ENCODE measurements at places on chromosomes 5 and 9. TPM values are rescaled to one million over a fixed set of nuclear protein-coding genes. Genes with fewer than 3 reads are reported as not detected.

Gene TLX3
- total RNA-seq = 0.15 TPM

Gene SHISAL2B
- total RNA-seq = not detected

Gene F2RL1
- total RNA-seq = 2.8 TPM

Gene CEMIP2
- total RNA-seq = 7.1 TPM

- no peaks in the 10 kb centered on the region for H3K27me3 ChIP-seq
- H3K36me3 ChIP-seq = no peaks in the 10 kb centered on the region
- no peak overlapping the region for H3K27ac ChIP-seq
- no peak overlapping the region for H3K4me3 ChIP-seq
These were observed 16.1 kb downstream of the ZNF608 start for GRCh38 chr5:124730381-124730780.

- no peaks in the 10 kb centered on the region for H3K27me3 ChIP-seq
- no peaks in the 10 kb centered on the region for H3K36me3 ChIP-seq
- DNase-seq = no peak
- no peak overlapping the region for H3K27ac ChIP-seq
- no peaks in the 10 kb centered on the region for H3K4me1 ChIP-seq
- no peak overlapping the region for H3K4me3 ChIP-seq
These were observed 37.4 kb downstream of the C9orf50 start for GRCh38 chr9:129583308-129584038.

- H3K4me1 ChIP-seq = peaks cover 29% of the 10 kb centered on the region
- H3K36me3 ChIP-seq = no peaks in the 10 kb centered on the region
These were observed 177.0 kb downstream of the DCP2 start for GRCh38 chr5:113153512-113154097.

DNA sequence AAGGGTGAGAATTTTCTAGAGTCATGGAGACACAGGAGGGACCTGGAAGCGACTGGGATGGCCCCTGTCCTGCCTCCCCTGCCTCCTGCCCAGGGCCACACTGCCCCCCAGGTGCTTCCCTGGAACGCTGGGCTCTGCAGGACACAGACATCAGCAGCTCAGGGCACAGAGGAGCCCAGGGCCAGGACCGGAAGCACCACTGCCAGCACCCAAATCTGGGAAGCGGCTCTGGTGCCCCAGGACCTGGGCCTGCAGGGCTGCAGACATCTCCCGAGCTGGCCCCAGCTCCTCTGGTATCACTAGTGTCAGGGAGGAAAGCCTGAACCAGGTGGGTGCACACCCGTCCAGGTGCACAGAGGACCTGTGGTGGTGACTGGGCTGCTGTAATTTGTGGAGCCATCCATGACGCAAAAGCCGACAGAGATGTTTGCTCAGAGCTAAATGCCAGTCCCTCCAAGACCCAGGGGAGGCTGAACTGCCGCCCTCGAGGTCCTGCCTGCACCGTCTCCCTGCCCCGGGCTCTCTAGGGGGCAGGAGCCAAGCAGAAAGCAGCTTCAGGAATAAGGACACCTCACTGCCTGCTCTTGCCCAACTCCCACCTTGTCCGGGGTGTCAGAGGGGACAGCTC is 46.0 kb upstream of the SIMC1 start:
- DNase-seq = no peak
- no peak overlapping the region for H3K4me3 ChIP-seq
- H3K36me3 ChIP-seq = no peaks in the 10 kb centered on the region
- no peaks in the 10 kb centered on the region for H3K27me3 ChIP-seq
- no peak overlapping the region for H3K27ac ChIP-seq

- H3K27me3 ChIP-seq = no peaks in the 10 kb centered on the region
- H3K4me1 ChIP-seq = no peaks in the 10 kb centered on the region
- no peaks in the 10 kb centered on the region for H3K36me3 ChIP-seq
- no peak overlapping the region for H3K4me3 ChIP-seq
- DNase-seq = no peak
These were observed 218.1 kb upstream of the TRIM32 start for GRCh38 chr9:116468793-116469527.

DNA sequence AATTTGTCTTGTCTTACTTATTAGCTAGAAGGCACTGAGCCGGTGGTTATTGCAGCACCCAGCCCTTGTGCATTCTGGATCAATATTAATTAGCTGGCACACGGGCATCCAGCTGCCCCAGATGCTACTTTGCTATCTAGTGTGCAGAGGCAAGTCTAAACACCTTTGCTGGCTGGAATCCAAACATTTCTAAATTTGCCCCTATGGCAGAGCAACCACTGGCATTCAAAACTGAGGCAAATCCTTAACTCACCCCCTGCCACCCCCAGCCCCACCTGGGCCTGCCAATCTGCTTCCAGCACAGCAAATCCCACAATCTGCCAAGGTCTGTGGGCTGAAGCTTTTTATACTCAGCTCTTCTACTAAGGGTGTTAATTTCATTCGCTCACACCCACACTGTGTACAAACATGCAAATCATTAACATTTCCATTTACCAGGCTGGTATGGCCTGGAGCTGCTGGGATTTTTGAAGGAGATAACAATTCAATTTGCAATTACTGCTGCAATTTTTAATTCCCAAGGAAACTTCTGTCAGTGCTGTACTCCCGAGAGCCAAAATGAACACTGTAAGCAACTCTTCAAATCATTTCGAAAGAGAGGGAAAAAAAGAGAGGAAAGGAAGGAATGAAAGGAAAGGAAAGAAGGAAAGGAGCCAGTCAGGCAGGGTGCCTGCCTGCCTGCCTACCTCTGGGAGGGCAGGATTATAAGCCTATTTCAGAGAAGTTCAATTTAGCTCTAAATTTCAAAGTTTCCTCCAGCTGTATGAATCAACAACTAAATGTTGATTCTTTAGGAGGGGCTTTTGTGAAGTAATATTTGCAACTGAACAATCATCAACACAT is 35.5 kb downstream of the RAPGEF1 start:
- DNase-seq = no peak
- peak overlapping the region; percentile 55 for H3K4me3 ChIP-seq
- H3K27ac ChIP-seq = peak overlapping the region; percentile 78
- H3K4me1 ChIP-seq = peaks cover 50% of the 10 kb centered on the region
- no peaks in the 10 kb centered on the region for H3K27me3 ChIP-seq
- H3K36me3 ChIP-seq = no peaks in the 10 kb centered on the region

DNA sequence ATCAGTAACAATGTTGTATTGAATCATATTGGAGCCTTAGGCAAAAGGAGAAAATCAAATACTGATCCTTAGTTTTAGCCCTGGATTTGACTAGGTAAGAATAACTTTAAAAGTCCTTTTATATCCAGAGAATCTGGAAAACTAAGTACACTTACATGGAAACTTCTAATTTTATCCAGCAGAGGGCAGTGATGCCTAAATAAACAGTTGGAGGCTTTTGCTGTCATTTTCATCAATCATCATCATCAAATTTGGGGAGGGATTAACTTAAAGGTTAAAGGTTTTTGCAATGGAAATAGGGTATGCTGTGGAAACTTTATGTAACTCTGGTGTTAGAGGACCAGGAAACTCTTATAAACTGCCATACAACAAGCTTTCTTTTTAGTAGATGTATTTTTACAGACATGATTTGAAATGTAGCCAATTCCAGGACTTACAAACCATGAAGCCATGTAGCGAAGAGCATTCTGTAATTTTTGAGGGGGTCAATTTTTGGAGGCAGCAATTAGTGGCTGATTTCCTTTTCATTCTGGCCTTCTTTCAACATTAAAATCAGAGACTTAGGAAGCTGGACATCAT is 112.7 kb downstream of the OSTF1 start:
- peaks cover 3% of the 10 kb centered on the region for H3K4me1 ChIP-seq
- no peaks in the 10 kb centered on the region for H3K27me3 ChIP-seq

- H3K36me3 ChIP-seq = peaks cover 17% of the 10 kb centered on the region
- H3K27me3 ChIP-seq = no peaks in the 10 kb centered on the region
- H3K4me1 ChIP-seq = peaks cover 54% of the 10 kb centered on the region
- no peak overlapping the region for H3K27ac ChIP-seq
- H3K4me3 ChIP-seq = peak overlapping the region; percentile 12
- DNase-seq = no peak
These were observed 14.1 kb downstream of the TCF7 start for GRCh38 chr5:134128648-134128995.

- DNase-seq = no peak
- no peaks in the 10 kb centered on the region for H3K36me3 ChIP-seq
- H3K4me1 ChIP-seq = peaks cover 3% of the 10 kb centered on the region
- H3K4me3 ChIP-seq = no peak overlapping the region
These were observed 183.0 kb downstream of the RGS3 start for GRCh38 chr9:113646491-113646890.

DNA sequence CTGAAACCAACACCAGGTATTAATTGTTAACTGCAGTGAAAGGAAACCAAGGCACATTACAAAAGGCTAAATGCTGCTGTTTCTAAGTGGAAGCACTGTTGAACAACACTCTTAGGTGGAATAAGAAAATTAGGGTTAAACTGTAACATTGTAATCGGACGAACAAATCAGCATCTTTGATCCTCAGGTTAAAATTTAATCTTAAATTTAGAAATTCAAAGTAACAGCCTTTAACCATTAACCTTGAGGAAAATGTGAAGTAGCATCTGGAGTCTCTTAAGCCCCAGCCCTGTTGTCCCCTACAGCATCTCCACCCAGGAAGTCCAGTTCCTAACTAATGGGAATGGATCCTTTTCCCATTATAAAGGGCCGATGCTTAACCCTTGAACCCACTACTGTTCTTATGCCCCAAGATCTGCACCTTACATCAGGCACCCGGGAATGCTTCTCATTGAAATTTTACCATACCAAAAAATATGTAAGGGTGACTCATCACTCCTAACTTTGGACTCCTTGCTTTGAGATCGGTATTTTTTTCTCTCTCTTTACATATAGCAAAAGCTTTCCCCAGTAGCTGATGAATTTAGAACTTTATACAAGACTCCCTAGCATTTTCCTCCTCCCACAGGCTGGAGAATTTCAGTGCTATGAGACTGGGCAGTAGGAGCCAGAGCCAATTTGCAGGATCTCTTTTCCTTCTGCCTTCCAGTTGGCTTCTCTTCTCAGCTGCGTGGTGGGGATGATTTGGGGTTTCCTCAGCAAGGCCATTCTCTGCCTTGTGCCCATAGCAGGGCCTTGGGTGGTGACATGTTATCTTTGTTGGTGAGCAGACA is 32.0 kb upstream of the ITGA2 start:
- H3K36me3 ChIP-seq = peaks cover 51% of the 10 kb centered on the region
- no peaks in the 10 kb centered on the region for H3K27me3 ChIP-seq
- DNase-seq = no peak
- H3K4me3 ChIP-seq = no peak overlapping the region
- H3K4me1 ChIP-seq = no peaks in the 10 kb centered on the region
- H3K27ac ChIP-seq = no peak overlapping the region

GRCh38 chr5:44809215-44809955 is 638 bp downstream of the MRPS30 start:
- peak overlapping the region; percentile 81 for H3K27ac ChIP-seq
- no peaks in the 10 kb centered on the region for H3K27me3 ChIP-seq
- H3K4me1 ChIP-seq = peaks cover 12% of the 10 kb centered on the region
- peak; percentile 41 for DNase-seq
- peaks cover 34% of the 10 kb centered on the region for H3K36me3 ChIP-seq

DNA sequence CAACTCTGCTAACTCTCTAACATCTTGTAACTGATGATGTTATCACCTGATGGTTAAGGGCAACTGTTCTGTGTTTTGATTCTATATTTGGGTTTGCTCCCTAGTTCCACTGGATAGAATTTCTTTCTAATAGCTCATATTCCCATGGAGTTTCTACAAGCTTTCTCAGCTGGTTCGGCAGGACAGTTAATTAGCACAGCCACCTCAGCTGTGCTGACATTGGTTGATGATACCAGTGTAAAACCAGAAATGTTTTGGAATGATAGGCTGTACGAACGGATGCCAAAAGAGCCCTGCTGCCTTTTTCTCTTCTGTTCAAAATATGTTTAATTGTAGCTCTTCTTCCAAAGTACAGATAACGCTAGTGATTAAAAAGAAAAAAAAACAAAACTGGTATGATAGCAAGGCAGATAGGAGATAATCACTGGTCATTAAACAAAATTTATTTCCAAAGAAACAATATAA is 440.5 kb upstream of the ZNF608 start:
- H3K27me3 ChIP-seq = no peaks in the 10 kb centered on the region
- no peak overlapping the region for H3K27ac ChIP-seq
- H3K36me3 ChIP-seq = no peaks in the 10 kb centered on the region
- H3K4me3 ChIP-seq = no peak overlapping the region
- no peak for DNase-seq
- peaks cover 8% of the 10 kb centered on the region for H3K4me1 ChIP-seq

DNA sequence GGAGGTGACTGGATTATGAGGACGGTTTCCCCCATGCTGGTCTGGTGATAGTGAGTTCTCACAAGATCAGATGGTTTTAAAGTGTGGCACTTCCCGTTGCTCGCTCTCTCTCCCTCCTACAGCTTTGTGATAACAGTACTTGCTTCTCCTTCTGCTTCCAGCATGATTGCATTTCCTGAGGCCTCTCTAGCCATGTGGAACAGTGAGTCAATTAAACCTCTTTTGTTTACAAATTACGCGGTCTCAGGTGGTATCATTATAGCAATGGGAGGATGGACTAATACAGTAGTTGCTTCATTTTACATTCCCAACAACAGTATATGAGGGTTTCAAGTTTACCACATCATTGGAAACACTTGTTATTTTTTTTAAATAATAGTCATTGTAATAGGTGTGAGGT is 937.3 kb upstream of the ARRDC3 start:
- no peaks in the 10 kb centered on the region for H3K27me3 ChIP-seq
- H3K4me3 ChIP-seq = no peak overlapping the region
- no peaks in the 10 kb centered on the region for H3K4me1 ChIP-seq
- H3K27ac ChIP-seq = no peak overlapping the region
- no peak for DNase-seq
